ENCODE measurements at places on chromosomes 6 and 20.

DNA sequence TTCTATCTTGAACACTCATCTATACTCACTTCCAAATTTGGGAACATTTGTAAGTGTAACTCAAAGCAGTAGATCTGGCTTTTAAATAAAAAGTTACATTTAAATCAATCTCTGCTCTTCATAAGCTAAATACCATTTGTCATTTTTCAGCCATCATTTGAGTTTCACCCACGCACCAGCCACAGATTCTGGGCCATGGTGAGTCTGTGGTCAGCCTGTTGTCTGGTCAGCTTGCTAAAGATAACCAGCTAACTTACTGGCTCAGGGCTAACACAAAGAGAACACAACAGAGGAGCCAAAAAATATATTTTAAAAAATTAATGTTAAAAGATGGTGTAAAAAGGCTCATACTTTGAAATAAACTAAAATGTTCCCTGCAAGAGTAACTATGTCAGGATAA is 181.3 kb downstream of the KIF6 start:
- DNase-seq = no peak

DNA sequence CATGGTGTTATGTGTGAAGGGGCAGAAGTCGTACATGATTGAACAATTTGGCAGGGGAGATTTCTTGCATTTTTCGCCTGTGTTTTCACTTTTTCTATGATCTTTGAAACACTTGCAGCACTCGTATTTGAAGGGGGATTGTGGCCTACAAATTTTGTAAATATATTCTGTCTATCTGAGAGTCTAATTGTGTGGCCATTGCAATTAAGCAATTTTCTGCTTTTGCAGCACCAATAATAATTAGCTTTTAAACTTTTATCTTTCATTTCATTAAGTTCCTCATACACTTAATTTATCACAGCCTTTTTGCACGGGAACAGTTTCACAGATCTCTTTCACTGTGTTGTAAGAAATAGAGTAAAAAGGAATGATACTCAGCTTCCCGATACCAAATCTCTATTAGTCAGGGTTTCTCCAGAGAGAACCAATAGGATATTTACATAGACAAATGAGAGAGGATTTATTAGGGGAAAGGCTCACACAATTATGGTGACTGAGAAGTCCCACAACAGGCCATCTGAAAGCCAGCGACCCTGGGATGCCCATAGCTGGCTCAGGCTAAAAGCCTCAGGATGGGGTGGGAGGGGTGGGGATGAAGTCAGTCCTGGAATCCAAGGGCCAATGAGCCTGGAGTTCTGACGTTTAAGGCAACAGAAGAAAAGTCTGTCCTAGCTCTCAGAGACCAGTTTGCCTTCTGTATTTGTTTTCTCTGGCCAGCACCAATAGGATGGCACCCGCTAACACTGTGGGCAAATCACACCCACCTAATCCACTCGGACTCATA is 58.3 kb downstream of the KIF6 start:
- DNase-seq = no peak

GRCh38 chr20:29741894-29742698 is 1515.4 kb upstream of the DEFB115 start:
- no peak for DNase-seq

DNA sequence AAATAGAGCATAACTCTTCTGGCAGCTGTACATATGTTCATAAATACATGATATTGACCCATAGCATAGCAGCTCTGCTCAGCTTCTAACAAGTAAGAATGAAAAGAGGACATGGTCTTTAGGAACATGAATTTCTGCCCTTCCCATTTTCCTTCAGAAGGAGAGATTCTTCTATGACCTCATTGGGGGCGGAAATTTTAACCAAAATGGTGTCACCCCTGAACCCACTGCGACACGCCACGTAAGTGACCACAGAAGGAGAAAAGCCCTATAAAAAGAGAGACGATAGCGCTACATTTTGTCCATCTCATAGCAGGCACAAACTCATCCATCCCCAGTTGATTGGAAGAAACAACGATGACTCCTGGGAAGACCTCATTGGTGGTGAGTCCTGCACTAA is at the start of gene IL17A:
Gene IL17A, plus strand, starts transcription at position 301 of the 400 bp plus-strand sequence. Its CDS starts 57 bp downstream, at position 358.
- DNase-seq = no peak

- no peak for DNase-seq
Measured at GRCh38 chr20:61178551-61179071, 73.5 kb upstream of the CDH4 start.

DNA sequence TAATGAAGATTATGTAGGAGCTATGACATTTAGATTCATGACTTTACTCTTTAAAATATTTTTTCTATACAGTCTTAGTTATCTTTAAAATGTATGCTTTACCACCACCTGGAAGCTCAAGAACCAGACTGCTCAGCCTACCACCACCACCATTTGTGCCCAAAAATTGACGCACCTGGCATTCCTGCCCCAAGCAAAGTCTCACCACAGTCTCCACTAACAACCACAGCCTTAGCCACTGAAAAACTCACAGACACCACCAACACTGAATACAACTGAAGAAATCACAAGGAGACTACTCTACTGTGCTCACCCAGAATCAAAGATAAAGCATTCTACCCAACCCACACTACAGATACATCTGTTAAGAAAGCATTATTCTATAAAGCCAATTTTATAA is 201.9 kb upstream of the PDE10A start:
- no peak for DNase-seq

- DNase-seq = no peak
Measured at GRCh38 chr20:20318365-20319161, 49.3 kb upstream of the INSM1 start.

DNA sequence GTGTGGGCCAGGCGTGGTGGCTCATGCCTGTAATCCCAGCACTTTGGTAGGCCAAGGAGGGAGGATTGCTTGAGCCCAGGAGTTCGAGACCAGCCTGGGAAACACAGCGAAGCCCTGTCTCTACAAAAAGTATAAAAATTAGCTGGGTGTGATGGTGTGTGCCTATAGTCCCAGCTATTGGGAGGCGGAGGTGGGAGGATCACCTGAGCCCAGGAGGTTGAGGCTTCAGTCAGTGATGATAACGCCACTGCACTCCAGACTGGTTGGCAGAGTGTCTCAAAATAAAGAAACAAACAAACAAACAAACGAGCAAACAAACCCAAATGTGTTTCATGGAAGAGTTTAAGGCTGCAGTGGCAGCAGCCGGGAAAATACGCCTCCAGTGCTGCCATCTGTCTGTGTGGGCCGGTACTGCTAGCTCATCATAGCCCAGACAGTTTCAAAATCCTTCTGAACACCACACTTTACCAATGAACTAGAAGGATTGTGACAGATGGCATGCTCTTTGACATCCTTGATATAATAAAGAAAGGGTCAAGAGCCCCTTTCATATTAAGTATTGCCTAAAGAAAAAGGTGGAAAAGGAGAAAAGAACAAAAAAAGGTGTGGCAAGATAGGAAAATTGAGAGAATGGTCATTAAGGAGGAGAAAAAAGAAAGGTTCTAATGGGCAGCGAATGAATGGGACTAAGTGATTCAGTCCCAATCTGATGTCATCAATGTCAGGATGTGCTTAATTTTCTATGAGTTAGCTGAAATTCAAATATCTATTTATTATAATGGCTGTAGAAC is 298.6 kb downstream of the SYNE1 start:
- DNase-seq = peak; percentile 60

- no peak for DNase-seq
Measured at GRCh38 chr6:127865108-127865507, 35.8 kb downstream of the THEMIS start.

GRCh38 chr6:17839513-17840223 is 132.9 kb upstream of the NUP153 start:
- no peak for DNase-seq

GRCh38 chr6:101803136-101803535 is 409.6 kb downstream of the GRIK2 start:
- no peak for DNase-seq

- no peak for DNase-seq
Measured at GRCh38 chr20:38872491-38873049, 53.6 kb upstream of the FAM83D start.
